ENCODE measurements at places on chromosomes 6 and 20.

DNA sequence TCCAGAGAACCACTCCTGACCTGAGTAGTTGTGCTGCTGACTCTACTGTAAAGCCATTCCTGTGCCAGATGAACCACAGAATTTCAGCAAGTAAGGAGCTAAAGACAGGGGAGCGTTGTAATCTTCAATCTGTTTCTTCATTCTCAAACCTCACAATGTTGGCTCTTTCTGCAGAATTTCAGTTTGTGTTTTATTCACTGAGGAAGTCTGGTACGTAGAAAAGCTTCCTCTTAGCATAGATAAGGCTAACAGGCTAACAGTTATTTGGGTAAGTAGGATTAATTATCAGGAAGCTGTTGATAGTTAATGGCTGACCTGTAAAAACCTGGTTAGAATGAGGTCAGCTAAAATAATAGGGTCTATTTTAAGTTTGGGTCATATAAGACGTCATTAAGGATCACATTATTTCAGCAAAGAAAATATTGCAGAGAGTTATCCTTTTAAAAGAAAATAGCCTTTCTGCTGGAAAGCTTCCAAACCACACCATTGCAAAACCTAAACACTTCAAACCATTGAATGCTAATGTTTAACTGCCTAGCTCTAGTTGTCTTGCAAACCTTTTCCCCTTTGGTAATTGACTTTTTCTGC, 14.1 kb upstream of the TENT5A start:
- DNase-seq, result no peak

GRCh38 chr6:498795-499231, 107.3 kb downstream of the IRF4 start:
- no peak for DNase-seq

DNA sequence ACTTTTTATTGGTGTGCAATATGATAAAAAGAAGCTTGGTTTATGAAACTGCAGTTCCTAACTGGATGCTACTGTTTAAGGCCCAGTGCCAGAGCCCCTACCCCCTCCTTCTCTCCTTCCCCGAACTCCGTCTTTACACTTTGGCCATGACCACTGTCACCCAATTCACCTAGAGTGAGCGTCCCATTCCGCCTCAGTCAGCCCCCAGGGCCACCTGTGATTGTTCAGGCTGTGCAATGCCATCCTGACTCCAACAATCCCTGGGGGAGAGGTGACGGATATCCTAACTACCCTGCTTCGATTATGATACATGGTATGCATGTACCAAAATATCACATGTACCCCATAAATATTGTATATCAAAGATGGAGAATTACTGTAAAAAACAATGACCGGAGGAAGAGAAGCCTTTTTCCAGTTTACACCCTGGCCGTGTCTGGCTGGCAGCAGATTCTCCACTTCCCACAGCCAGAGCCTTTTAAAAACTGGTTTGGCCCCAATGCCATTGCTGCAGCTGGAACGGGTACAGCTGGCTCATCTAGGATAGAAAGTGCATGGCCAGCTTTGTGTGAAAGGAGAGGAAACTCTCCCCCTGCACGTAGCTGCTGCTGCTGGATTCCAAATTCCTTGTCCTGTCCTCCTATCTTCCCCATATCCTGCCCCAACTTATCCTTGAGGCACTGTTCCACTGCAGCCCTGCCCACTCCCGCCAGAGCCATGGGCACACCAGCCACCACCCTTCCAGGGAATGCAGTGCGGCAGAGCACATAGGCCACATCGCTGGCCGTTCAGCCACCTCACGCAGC, 99.7 kb downstream of the JPH2 start:
- no peak for DNase-seq

DNA sequence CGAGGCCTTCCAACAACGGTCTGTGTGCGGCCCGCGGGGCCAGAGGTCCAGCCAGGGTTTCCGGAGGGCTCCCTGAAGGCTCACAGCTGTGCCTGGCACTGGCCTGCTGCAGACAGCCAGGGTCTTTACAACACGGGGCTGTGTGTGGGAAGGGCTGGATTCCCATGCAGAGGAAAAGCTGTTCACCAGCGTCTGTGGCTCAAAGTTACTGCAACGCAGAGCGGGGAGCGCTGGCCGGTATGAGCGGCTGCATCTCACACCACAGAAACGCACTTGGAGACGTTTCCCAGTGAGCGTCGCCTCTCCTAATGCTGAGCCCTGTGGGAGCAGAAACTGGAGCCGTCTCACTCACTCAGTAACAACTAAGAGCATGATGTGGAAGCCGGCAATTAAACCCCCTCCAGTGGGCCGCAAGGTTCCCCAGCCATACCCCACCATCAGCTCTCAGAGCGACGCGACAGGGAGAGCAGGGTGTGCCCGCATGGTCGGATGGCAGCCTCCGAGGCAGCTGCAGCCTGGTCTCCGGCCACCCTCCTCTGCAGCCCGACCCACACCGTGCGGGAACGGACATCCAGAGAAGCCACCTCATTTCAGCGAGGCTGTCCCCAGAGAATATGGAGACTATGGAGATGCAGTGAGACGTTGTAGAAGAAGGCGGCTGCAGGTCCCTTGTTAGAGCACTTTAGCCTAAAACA, 42.6 kb downstream of the DLL1 start:
- no peak for DNase-seq

DNA sequence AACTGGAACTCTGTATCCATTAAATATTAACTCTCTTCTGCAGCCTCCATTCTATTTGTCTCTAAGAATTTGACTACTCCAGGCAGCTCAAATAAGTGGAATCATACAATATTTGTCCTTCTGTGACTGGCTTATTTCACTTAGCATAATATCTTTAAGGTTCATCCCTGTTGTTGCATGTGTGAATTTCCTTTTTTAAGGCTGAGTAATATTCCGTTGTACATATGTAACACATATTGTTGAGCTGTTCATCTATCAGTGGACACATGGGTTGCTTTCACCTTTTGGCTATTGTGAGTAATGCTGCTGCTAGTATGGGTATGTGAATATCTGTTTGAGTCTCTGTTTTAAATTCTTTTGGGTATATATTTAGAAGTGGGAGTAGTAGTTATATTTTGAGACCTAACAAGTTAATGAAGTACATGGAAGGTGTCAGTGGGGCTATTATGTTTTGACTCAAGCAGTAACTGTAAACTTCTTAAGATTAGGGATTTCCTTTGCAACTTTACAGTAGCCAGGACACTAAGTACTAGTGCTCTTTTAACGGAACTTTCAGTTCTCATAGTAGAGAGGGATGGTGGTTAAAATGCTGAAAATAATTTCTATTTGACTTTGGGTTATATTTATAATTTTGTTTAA, 29.7 kb upstream of the TMEM217 start:
- no peak for DNase-seq

GRCh38 chr6:38131527-38131965, 312.0 kb downstream of the ZFAND3 start:
- no peak for DNase-seq

DNA sequence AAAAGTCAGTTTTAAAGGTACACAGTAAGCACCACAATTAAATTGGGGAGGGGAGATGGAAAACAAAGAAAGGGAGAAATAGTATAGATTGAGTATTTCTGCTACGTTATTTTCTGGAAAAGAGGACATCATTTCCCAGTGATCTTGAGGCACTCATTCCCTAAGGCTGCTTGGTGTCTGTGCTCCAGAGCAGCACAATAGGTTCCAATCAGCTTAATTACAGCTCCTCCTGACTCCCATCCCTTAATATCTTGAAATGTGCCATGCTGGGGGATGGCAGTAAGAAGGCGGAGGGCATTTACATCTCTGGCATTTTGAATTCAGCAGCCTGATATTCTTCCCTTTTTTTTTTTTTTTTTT, 39.5 kb upstream of the BEND3 start:
- no peak for DNase-seq

DNA sequence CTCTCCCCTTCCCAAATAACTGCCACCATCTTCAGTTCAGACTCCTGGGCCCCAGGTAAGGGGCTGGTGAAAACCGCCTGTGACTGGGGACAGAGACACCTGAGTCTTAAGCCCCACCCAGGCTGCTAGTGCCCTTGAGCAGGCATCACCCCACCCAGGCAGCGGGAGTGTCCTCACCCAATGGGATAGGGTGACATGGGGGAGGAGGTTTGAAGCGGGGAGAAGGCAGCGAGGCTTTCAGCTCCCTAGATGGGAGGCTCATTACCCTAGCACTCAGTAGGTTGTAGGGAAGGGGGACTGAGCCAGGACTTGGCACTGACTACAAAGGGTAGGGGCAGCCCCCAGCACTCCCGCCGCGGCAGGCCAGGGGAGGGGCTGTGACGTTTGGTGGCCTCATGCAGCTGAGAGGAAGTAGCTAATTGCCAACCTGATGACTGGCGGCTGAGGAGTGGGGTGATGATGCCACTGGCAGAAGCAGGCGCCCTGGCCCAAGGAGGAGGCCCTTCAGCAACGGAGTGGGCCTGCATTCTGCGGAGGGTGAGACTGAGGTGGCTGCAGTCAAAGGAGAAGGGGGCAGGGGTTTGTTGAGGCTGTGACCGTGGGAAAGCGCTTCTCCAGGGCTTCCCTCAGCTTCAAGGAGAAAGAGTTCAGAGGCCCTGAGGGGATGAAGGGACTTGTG, 126.9 kb downstream of the MRPL14 start:
- DNase-seq, result no peak

DNA sequence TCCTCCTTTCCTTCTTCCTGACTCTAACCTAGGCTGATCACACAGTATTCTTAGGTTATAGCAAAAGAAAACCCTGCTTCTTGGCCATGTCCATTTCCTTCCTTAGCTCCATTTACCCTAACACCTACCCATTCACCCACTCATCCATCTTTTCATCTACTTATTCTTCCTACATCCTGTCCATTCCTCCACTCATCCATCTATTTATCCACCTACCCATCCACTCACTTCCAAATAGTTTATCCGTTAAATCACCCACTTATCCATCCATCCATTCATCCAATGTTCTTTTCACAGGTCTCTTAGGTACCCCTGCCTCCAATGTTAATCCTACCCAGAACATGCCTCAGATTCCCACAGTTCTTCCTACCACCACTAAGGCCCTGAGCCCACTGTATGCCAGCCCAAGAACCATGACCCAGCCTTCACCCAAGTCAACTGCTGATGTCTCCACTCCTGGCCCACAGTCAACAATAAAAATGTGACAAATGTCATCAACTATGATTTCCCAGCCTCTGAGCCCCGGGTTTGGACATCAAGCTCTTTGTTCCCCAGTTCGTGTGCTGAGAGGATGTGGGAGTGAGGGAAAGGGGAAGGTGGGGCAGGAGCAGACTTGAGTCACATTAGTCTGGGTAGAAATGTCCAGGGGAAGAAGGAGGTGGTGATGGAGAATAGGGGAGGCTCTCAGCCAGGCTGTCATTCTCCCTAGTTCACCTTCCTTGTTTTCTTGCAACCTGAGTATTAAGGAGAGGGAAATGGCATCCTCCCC, 24.4 kb downstream of the TREML4 start:
- DNase-seq, result no peak

- no peak for DNase-seq
Observed at GRCh38 chr20:9019833-9020232, 49.1 kb upstream of the PLCB4 start.

DNA sequence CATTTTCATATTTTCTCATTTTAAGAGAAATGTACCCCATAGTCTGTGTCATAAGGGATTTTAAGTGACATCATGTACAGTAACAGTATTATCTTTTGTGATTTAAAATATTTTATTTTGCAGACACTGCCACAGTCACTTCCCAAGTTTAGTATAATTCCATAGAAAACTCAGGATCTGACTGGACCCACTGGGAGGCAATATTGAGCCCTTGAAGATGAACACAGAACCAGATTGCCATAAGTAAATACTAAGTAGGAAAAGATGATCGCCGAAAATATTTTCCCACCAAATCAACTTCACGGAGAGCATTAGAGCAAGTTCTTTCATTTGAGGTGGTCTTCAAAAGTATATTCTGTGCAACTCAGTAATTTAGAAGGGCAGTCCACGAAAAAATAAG, 17.6 kb upstream of the PKHD1 start:
- no peak for DNase-seq

GRCh38 chr6:139251045-139251690, 40.6 kb downstream of the TXLNB start:
- no peak for DNase-seq

- DNase-seq, result no peak
Observed at GRCh38 chr6:5190507-5190906, 70.2 kb downstream of the LYRM4 start.

DNA sequence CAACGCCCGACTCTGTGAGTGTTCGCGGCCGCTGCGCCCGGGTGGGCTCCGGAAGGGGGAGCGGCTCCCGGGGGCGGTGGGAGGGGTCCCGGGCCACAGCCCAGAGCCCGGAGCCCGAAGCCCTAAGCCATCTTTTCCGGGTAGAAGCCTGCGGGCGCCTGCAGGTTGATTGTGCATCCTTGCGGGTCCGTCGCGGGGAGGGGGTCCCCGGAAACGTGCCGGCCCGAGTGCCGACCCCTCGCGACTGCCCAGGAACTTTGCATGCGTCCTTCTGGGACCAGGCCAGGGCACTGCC, 413 bp downstream of the PTPRA start:
- DNase-seq, result peak; percentile 56

DNA sequence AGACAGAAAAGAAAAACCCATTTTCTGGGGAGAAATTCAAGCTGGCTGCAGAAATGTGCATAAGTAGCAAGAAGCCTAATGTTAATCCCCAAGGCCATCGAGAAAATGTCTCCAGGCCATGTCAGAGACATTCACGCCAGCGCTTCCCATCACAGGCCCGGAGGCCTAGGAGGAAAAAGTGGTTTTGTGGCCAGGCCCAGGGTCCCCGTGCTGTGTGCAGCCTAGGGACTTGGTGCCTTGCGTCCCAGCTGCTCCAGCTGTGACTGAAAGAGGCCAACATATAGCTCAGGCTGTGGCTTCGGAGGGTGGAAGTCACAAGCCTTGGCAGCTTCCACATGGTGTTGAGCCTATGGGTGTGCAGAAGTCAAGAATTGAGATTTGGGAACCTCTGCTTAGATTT, 10.9 kb downstream of the IFNGR1 start:
- no peak for DNase-seq

DNA sequence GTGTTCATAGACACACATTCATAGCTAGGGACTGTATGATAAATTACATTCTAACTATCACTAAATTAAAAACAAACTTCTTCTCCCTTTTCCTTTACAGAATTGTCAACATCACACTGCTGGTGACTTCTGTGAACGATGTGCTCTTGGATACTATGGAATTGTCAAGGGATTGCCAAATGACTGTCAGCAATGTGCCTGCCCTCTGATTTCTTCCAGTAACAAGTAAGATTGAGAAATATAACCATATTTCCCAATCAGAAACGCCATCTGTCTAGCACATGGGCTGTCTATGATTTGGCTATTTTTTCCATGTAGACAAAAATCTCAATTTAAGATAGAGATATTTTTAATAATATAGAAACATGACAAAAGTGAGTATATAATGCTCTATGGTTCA, 367.7 kb downstream of the ARHGAP18 start:
- DNase-seq, result no peak

GRCh38 chr20:47872341-47872740, 87.1 kb upstream of the SULF2 start:
- no peak for DNase-seq
